Tracheal epithelial cell (primary cell): ENCODE measurements at places on chromosomes 2 and 18. TPM values are rescaled to one million over a fixed set of nuclear protein-coding genes. Genes with fewer than 3 reads are reported as not detected.

Gene SLC39A6
- total RNA-seq: 177 and 191 TPM in 2 replicates

Gene OSBPL6
- 6.0 and 6.3 TPM in 2 replicates for total RNA-seq

Gene NT5DC4
- not detected in 2 replicates for total RNA-seq

Gene GPR45
- total RNA-seq: not detected in 2 replicates

Gene DCC
- under 0.01 TPM in 1 of 2 replicates, not detected in the other for total RNA-seq

Gene NOL4
- total RNA-seq: under 0.01 TPM in 1 of 2 replicates, not detected in the other

Gene ACMSD
- total RNA-seq: 1.7 TPM in 1 of 2 replicates, not detected in the other

Gene AQP12B
- not detected in 2 replicates for total RNA-seq

Gene RAX
- total RNA-seq: not detected in 2 replicates

Gene IL1R2
- 8.9 TPM in 1 of 2 replicates, not detected in the other for total RNA-seq

Gene TMEM37
- total RNA-seq: 0.72 TPM in 1 of 2 replicates, not detected in the other

Gene SNORC
- total RNA-seq: 0.24 and 1.3 TPM in 2 replicates

Gene GKN1
- total RNA-seq: not detected in 2 replicates

Gene ZNF385B
- not detected in 2 replicates for total RNA-seq

Gene LOXHD1
- total RNA-seq: not detected in 2 replicates
